BE2C (cell line): ENCODE measurements at places on chromosomes 1 and 21.

DNA sequence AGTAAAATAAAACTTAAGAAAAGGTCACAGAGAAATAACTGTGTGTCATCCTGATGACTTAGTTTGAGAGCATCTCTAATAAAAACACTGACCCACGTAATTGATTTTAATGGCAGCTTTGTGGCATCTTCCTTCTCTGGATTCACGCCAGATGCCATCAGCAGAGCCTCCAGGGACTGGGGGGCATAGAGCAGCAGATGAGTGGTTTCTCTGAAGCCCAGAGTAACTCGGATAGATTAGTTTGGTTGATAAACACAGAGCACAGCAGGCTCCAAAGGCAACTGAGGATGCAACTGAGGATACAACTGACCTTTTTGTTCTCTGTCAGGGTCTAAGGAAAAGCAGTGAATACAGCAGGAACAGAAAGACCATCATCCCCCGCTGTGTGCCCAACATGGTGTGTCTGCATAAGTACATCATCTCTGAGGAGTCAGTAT lies 180.8 kb downstream of the RPS6KC1 start:
- peak; percentile 87 for DNase-seq

DNA sequence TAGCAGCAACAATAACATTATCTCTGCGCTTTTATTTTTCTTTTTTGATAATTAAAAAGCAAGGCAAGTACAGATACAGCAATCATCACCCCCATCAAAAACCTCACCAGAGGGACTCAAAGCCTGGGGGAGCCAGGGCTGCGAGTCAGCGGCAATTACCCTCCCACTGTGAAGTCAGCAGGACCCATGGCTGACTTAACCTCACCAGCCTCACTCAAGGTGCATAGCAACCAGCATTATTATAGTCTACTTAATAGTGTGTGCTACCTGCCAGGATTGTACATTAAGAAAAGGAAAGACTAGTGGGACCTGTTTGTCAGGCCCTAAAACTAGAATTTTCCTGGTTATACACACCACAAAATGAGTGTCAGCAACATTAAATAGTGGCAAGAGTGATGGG lies 28.9 kb upstream of the SERBP1 start:
- no peak for DNase-seq

DNA sequence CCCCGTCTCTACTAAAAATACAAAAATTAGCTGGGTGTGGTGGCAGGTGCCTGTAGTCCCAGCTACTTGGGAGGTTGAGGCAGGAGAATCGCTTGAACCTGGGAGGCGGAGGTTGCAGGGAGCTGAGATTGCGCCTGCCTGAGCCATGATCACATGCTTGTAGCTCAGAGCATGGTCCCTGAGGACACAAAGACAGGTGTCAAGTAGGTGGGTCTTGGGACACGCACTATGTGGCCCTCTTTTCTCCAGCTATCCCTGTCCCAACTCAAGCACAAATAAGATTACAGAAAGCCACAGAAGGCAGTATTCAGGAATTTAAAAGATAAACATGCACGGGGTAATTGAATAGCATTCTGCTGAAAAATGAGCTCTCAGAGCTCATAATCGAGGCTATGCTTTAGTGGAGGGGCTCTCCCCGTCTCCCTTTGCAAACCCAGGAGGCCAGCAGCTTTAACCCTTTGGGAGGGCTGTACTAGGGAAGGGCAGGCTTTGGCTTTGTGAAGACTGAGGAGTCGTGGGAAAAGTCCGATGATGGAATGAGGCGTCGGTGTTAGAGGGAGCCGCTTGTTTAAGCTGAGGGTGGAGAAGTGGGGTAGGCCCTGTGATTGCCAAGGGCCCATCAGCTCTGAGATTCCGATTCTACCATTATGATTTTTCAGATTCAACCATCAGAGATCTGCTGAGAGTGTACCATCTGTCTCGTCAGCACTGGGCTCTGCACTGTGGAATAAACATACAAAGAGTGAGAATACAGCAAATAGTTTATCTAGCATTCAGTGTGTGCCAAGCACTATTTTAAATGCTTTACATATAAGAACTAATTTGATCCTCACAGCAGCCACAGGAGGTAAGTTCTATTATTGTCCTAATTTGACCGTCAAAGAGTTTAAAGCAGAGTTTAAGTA lies 59.7 kb upstream of the CD34 start:
- no peak for DNase-seq

- DNase-seq, result no peak
Observed at GRCh38 chr1:90761156-90761555, 44.1 kb upstream of the BARHL2 start.

- no peak for DNase-seq
Observed at GRCh38 chr1:94528299-94528698, 13.3 kb downstream of the F3 start.

GRCh38 chr21:46385846-46386733 lies 62.1 kb downstream of the PCNT start:
- DNase-seq, result peak; percentile 53

GRCh38 chr1:89088572-89088971 lies 23.6 kb upstream of the GBP1 start:
- no peak for DNase-seq

DNA sequence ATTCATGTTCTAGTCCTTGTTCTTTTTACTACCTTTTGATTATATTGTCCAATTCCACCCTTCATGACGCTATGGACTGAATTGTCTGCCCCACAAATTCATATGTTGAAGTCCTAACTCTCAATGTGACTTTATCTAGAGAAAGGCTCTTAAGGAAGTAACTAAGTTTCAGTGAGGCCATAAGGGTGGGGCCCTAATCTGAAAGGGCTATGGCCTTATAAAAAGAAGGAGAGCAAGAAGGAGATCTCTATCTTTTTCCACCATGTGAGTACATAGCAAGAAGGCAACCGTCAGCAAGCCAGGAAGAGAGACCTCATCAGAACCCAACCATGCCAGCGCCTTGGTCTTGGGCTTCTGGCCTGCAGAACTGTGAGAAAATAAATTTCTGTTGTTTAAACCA lies 95.9 kb downstream of the HIVEP3 start:
- DNase-seq, result no peak

DNA sequence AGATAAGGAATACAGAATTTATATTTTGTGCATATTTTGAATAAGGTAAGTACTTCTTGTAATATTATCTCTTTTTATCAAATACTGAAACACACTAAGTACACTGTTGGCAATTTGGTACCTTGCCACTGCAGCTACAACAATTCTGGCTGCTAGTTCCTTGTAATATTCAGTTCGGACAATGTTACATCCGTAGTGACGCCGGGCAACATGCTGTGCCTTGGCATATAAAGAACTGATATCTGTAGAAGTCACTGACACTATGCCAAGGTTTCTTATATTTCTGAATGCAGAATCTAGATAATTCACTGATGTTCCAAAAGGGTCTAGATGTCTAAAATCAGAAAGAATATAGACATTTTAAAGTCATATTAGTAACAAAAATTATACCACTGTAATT lies 17.5 kb downstream of the TRMT1L start:
- no peak for DNase-seq

DNA sequence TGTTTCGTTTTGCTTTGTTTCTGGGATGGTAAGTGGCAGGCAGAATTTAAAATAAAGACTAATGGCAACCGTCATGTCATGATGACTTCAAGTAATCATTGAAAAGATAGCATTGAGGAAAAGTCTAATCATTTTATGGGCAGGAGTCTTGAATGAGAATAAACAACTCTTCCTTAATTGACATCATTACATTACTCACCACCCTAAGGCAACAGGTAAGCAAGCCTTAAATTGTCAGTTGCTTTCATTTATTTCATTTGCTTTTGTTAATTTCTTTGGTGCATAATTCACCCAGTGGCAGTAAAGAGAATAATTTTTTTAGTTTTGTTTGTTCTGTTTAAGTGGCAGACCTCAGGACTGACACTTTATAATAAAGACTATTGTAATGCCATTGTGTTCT lies 669.0 kb downstream of the RWDD3 start:
- no peak for DNase-seq

GRCh38 chr1:40384413-40384762 lies 10.9 kb downstream of the SMAP2 start:
- DNase-seq, result no peak

DNA sequence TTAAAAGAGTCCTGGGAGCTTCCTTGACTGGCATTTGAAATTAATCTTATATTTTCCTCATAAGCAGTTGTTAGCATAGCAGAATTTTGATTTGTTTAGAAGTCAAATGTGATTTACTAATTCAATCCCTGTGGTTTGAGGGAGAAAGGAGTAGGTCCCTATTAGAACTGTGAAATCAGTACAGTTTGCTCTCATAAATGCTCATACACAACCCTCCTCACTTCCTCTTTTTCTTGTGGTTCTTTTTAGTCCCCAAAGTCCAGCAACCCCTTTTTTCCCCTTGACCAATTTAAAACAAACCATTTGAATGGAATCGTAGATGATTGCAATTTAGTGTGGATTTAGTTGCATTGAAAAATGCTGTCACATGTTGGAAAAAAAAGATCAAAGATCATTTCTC lies 9.2 kb upstream of the IFI44 start:
- DNase-seq, result no peak
